ENCODE measurements at places on chromosomes 3 and 15.

- ATAC-seq = peak; percentile 71
Measured at GRCh38 chr3:45034612-45035252, 8.6 kb downstream of the CLEC3B start.

- no peak for ATAC-seq
Measured at GRCh38 chr3:189389346-189389745, 217.6 kb downstream of the TPRG1 start.

GRCh38 chr3:160980740-160981139 is 124.4 kb downstream of the B3GALNT1 start:
- peak; percentile 54 for ATAC-seq

DNA sequence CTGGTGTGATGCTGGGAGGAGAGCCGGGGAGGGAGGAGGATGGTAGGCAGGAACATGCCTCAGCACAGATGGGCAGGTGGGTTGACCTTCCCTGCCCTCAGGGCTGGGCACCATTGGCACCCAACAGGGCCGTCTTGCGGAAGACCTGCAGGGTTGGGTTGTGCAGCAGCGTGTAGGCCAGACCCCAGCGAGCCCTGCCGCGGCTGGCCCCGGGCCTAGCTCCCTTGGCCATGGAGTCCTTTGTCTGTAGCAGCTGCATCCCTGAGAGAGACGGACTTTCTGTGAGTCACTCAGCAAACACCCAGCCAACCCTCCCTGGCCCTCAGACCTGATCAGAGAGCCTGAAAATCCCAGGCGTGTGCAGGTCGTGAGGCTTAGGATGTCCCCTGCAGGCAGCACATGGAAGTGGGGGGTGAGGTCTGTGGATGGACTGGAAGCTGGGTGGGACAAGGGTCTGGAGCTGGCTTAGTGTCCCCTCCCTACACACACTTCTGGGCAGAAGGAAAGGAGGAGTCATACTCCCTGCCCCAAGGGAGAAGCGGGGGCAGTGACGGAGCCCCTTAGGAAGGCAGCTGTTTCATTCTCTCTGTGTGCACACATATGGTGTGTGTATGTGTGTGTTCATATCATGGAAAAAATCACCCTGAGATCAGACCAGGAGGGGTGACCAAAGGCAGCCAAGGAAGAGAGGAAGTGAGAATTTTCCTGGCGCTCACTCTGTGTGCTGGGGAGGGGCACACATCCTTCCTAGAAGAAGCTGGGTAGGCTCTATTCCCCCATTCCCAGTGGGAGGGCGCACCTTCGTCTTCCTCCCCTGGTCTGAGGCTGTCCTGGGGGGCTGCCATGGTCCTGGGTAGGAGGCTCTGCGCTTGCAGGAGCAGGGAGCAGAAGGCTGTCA is 6.7 kb downstream of the ISLR start:
- ATAC-seq = no peak

- ATAC-seq = no peak
Measured at GRCh38 chr3:172378439-172378838, 69.8 kb downstream of the GHSR start.

DNA sequence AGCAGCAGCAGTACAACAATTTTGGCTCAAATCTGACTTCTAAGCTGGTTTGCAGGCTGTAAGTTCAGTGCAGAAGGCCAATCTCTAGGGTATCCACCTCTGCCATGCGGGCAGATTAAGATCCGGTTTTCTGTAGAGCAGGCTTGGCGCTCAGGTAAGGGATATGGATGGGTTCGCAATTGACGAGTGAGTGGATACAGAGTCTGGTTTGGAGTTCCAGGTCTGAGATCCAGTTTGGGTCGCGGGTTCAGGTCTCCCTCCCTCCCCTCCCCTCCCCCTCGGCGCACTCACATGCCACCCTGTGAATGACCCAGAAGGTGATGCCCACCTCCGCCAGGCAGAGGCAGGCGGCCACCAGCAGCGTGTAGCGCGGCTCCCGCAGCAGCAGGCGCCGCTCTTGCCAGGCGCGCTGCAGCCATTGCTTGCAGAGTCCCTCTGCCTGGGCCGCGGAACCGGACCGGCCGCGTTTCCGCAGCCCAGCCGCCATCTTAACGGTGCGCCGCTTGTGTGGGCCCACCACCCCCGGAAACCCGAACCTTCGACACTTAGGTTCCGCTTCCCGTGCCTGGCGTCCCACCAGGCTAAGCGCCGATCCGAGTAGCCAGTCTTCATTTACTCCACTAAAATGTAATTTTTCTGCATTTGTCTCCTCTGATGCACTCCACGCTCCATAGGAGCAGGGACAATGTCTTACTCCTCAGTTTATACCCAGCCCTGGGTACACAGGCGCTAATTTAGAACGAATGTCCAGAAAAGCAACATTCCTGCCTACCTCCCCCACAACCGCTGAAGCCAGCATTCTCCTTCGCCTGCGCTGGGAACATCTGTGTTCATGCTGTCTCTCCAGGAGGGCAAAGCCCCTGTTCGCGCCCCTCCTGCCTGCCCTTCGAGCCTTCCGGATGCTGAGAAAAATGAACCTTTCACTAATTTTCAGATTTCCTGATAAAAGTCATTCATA is at the start of gene ALG3:
TSS of gene ALG3 (minus strand) at position 509 of the 958 bp plus-strand sequence. CDS start at position 487, 22 bp downstream.
- ATAC-seq = peak; percentile 75

GRCh38 chr3:41001556-41001955 is 197.7 kb upstream of the CTNNB1 start:
- no peak for ATAC-seq

- ATAC-seq = no peak
Measured at GRCh38 chr3:48092270-48092669, 76.1 kb upstream of the MAP4 start.

GRCh38 chr3:73509816-73510215 is 114.9 kb downstream of the PDZRN3 start:
- ATAC-seq = no peak

- no peak for ATAC-seq
Measured at GRCh38 chr15:34366271-34367065, 528 bp downstream of the LPCAT4 start.

- no peak for ATAC-seq
Measured at GRCh38 chr15:88022716-88023115, 233.8 kb downstream of the NTRK3 start.

GRCh38 chr3:4765212-4765611 is 214.0 kb upstream of the BHLHE40 start:
- no peak for ATAC-seq

GRCh38 chr3:23232016-23232415 is 28.9 kb downstream of the UBE2E2 start:
- ATAC-seq = no peak

DNA sequence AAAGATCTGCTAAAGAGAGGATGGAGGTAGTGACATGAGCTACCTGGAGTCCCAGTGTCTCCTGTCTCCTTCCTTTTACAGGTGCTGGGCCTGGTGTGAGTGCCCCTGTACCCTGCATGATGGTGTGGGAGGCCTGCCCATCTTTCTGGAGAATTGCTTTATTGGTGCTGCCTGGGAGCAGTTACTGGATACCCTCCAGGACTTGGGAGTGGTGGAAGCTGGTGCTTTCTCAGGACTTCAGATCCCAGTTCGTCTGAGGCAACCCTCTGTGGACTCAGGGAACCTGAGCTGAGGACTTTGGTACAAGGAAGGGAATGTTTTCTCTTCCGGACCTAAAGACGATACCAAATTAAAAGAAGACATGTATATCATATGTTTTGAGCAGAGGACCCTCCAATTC is 18.3 kb upstream of the NUDT16 start:
- ATAC-seq = no peak

DNA sequence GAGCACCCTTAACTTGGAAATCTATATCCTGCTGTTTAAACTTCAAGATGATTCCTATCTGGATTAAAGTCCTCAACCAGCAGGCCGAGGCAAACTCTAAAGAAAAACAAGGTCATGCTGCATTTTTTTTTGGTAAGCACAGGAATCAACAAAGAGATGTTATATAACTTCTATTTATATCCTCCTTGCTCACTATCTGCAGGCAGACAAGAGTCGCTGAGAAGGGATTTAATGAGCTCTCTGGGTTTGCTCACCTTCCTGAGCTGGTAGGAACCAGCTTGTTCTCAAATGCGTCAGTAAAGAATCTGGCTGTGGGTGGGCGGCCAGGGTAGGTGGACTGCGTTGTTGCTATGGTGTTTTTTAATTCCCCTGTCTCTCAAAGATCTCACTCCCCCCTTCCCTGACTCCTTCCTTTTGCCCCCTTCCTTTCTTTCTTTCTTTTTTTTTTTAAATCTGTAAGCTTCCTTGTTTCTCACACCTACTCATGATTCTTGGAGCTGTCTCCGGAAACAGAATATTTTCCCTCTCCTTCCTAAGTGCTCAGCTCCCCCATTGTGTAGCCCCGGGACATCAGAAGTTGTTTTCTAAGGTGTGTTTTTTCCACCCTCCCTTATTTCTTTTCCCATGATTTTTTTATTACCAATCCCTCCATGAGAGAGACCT is 228.8 kb upstream of the BHLHE40 start:
- no peak for ATAC-seq

Measured in stimulated activated memory B cell treated with anti-CD40 and anti-IgM and Interleukin-4, amounts not matched to agents 10 μg/mL and 1 μg/mL and 100 μg/mL, for 72 hours (primary cell).